ENCODE measurements at places on chromosomes 1 and 21.

DNA sequence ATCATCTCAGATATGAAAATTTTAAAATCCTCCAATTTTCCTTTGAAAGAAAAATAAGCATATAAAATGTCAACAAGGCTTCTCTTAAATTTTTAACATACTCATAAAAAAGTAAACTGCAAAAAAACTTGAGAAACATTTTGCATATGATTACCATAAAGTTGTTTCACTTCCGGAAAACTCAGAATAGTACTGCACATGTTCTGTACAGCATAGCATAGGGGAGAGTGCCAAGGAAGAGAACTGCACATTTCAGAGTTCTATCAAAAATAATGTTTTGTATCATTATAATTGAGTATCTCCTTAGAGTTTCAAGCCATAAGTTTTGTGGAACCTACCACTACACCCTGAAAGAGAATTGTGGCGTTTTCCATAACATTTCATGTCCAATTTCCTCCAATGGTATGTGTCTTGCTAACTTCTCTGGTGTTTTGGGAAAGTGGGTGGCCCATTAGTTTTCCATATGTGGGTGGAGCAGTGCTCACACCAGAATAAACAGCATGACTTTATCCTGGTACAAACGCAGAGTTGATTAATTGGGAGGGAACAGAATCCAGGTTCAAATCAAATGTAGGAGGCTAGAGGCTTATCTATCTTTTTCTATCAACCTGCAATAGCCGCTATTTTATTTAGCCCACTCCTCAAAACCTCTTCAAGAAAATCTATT lies 430.9 kb downstream of the LMO4 start:
- DNase-seq = no peak

DNA sequence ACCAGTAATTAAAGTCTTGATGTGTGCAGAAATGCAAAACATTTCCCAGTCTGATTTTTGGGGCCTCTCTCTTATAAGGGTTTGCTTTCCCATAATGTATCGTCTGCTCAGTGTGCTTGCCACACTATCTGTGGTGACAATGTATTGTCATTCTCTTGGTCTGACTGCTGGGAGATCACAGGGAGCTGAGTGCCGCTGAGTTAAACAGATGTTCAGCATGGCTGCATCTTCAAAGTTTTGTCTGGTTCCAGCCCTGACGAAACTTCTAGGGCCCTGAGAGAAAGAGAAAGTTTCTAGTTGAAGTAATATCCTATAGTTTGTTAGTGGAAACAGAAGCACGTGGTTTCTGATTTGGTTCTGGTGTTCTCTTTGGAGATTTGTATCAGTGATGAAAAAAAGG lies 42.6 kb downstream of the DNM3 start:
- no peak for DNase-seq

GRCh38 chr1:203609979-203610493 lies 16.6 kb upstream of the ATP2B4 start:
- no peak for DNase-seq

DNA sequence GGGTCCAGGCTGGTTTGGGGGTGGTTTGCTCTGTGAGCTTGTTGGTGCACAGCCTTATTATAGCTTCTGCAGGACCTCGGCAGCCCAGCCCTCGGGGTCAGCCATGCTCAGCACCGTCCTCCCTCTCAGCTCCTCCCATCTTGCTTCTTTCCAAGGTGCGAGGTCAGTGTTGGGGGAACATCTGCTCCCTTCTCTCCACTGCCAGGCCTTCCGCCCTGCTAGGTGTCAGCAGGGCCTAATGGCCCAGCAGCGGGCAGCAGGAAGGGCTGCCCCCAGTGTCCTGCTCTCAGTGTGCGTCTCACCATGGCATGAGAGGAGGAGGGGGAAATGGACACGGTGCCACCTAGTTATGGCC lies 36.5 kb upstream of the LRRC3 start:
- DNase-seq = no peak

DNA sequence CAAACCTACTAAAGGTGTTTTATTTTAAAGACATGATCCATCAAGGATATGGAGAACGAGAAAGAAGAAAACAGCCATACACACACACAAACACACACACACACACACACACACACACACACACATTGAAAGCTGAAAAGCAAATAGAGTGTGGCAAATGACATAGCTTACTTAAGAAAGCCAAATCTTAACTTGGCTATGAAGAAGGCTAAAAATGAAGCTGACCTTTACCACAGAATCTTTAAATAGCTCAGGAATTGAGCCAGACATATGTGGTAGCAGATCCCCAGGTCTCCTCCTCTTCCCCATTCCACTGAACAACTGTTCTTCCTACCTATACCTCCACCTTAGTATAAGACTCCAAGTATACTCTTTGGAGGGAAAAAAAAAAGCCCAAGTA lies 185.6 kb downstream of the CLEC20A start:
- DNase-seq = no peak

DNA sequence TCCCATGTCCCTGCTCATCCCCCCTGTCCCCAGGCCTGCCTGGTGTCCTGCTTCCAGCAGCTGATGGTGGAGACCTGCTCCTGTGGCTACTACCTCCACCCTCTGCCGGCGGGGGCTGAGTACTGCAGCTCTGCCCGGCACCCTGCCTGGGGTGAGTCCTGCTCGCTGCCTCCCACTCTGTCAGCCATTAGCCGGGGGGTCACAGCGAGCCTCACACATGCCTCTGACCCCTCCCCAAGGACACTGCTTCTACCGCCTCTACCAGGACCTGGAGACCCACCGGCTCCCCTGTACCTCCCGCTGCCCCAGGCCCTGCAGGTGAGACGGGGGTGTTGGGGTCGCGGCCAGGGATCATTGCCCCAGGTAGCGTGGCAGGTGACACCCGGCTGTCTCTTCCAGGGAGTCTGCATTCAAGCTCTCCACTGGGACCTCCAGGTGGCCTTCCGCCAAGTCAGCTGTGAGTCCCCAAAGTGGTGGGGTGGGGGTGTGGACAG lies 10.0 kb downstream of the SCNN1D start:
- DNase-seq = peak; percentile 63

- no peak for DNase-seq
Observed at GRCh38 chr1:201334325-201335173, 42.9 kb downstream of the TNNT2 start.

DNA sequence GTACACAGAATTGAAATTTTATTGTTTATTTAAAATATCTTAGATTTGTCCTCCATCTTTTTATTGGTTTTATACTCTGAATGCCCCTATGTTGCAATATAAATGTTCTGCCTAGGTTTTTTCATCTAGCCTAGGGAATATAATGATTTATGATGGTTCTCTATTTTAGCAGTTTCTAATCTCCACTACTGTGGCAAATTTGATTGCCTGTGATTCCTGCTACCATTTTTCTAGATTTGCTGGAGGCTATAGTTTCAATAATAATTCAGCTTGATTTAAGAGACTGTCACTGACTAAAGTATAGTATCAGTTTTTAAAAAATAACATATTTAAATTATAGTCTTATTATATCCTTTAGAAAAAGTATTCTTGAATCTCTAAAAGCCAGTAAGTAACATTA lies 90.5 kb downstream of the USP25 start:
- DNase-seq = no peak

GRCh38 chr1:198499588-198499987 lies 40.9 kb downstream of the ATP6V1G3 start:
- DNase-seq = no peak

DNA sequence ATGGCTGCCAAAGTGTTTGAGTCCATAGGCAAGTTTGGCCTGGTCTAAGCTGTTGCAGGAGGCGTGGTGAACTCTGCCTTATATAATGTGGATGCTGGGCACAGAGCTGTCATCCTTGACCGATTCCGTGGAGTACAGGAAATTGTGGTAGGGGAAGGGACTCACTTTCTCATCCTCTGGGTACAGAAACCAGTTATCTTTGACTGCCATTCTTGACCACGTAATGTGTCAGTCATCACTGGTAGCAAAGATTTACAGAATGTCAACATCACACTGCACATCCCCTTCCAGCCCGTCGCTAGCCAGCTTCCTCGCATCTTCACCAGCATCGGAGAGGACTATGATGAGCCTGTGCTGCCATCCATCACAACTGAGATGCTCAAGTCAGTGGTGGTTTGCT lies 215.8 kb upstream of the JUN start:
- DNase-seq = no peak

GRCh38 chr1:152566681-152567080 lies at the start of gene LCE3E:
Gene LCE3E, minus strand, starts transcription at chr1:152566780. Its CDS starts 572 bp downstream, at chr1:152566208.
- no peak for DNase-seq

GRCh38 chr1:15205586-15206346 lies 41.3 kb upstream of the FHAD1 start:
- no peak for DNase-seq

DNA sequence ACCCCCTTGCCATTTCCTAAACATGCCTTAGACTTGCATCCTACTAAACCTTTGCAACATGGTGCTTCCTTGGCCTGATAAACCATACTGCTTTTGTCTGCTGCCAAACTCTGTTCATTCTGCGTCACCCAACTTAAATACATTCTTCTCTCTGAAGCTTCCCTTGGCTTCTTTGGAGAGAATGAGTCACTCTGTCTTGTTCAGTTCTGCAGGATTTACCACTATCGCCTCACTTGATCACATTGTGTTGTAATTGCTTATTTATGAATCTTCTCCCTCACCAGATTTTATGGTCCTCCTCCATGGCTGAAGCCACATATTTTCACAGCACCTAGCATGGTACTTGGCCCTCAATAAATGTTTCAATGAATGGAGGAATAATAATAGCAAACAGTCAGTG lies 21.7 kb upstream of the TUT4 start:
- DNase-seq = no peak

GRCh38 chr1:189350983-189351616 lies 1126.6 kb downstream of the BRINP3 start:
- no peak for DNase-seq

DNA sequence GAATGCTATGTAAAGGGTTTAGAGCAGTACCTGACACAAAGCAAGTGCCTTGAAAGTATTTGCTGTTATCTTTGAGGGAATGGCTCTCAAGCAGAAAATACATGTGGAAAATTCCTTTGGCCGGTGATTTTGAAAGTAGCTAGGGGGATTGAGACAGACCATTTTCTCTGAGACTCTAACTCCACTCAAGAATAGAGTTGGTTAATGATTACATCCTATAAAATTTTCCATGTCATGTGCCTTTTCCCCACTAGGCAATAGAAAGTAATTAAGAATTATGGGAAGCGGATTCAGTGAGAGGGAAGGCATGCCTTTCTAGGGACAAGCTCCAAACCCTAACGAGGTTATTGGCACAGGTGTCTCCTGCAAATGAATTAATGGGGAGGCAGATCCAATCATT lies 276.0 kb downstream of the GPATCH2 start:
- no peak for DNase-seq

- DNase-seq = no peak
Observed at GRCh38 chr1:209790286-209791193, 6.2 kb upstream of the C1orf74 start.

DNA sequence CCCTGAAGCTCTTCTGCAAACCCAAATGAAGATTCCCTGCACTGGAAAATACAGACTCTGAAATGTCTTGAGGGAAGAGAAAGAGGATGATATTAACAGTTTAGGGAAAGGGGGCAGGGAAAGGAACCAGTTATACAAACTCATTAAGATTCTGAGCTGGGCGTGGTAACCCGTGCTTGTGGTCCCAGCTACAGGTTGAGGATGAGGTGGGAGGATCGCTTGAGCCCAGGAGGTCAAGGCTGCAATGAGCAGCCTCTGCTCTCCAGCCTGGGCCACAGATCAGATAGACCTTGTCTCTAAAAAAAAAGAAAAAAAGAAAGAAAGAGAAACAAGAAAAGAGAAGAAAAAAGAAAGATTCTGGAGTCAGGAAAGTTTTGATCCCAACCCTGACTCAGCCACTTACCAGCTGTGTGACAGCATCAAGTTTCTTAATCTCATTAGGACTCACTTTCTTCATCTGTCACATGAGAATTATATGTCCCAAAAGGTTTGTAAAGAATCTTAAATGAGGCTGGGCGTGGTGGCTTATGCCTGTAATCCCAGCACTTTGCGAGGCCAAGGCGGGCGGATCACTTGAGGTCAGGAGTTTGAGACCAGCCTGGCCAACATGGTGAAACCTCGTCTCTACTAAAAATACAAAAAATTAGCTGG lies 53.9 kb downstream of the OPTC start:
- no peak for DNase-seq

DNA sequence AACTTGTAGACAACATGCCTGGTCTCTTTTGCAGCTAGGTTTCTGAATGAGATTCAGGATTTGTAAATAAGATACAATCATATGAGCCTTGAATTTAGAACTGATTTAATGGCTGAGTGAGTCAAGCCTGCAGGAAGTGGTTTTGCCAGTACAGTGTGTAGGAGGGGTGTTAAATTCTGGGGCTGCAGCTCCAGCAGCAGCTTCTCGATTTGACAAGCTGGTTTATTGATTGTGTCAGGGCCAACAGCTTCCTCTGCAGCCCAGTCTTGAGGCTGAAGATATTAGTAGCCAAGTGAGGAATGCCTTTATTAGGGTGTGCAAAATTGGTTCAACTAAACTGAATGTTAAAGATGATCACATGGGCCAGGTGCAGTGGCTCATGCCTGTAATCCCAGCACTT lies 11.5 kb upstream of the PLA2G5 start:
- DNase-seq = no peak

DNA sequence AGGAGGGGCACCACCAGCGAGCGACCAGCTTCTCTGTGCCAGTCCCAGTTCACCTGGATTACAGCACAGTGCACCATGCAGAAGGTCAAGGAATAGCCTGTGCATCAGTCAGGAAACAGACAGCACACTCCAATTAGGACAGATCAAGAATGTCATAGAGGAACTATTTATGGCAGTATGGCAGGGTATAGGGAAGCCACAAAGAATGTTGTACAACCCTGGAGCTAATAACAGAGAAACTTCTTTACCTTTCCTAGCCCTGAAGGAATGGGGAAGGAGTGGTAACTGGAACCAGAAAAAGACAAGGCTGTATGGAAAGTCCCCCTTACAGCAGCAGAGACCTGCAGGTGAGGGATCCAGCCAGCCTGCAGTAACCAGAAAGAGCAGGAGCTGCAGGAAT lies 87.8 kb upstream of the USP24 start:
- DNase-seq = no peak

GRCh38 chr1:43048601-43049011 lies 89.9 kb upstream of the SLC2A1 start:
- DNase-seq = no peak

- no peak for DNase-seq
Observed at GRCh38 chr1:172895050-172895460, 155.7 kb downstream of the TNFSF18 start.

- no peak for DNase-seq
Observed at GRCh38 chr21:34180826-34181359, 107.5 kb downstream of the MRPS6 start.
